ENCODE measurements at places on chromosomes 2 and 18.

- peak; percentile 11 for DNase-seq
These were observed 232.8 kb downstream of the DYM start for GRCh38 chr18:49227441-49228165.

DNA sequence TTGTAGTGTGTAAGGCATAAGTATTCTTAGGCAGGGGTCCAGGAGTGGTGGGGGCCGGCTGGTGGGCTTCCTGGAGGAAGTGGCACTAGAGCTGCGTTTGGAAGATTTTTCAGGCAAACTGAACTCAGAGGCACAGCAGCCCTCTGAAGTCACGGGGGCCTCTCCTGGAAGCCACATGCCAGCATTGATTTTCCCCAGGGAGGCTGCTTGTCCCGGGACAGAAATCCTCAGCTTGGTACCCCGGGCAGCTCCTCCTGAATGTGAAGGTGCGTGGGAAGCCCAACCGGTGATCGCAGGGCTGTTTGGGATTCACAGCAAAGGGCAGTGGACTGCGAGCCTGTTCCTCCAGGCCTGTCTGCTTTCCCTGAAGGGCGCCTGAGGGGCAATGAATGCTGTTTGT lies 1.6 kb upstream of the PDIA6 start:
- DNase-seq, result no peak

DNA sequence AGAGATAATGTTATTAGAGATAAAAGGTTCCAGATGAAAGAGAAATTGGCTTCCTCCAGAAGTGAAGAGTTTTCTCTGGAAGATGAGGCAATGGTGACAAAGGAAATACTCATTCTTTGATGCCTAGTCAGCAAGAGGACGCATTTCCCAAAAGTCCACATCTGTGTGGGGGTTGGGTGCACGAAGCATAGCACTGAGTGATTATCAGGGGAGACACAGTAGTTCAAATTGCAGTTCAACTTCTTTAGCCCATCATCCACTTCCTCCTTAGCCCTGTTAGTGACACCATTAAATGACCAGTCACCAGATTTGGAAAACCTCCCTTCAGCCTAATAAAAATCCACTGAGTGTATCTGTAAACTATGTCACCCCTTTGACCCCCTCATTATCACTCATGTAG lies 80.9 kb upstream of the PHLPP1 start:
- DNase-seq, result no peak

DNA sequence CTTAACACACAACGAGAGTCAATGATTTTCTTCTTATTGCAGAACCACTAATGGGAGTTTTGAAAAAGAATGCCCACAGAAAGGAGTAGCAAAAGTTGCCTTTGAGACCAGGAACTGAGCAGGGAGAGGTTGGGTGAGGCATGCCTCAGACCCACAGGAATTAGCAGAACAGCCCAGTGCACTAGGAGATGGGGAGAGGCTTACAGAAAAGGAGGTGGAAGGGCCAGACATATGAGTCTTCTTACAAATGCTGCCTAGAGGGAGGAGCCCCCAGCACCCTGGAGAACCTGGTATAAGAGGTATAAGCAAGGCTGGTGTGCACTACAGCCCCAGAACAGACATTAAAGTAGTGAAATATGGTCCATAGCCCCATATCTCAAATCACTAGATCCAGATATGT lies 162.0 kb downstream of the DTNA start:
- DNase-seq, result no peak

DNA sequence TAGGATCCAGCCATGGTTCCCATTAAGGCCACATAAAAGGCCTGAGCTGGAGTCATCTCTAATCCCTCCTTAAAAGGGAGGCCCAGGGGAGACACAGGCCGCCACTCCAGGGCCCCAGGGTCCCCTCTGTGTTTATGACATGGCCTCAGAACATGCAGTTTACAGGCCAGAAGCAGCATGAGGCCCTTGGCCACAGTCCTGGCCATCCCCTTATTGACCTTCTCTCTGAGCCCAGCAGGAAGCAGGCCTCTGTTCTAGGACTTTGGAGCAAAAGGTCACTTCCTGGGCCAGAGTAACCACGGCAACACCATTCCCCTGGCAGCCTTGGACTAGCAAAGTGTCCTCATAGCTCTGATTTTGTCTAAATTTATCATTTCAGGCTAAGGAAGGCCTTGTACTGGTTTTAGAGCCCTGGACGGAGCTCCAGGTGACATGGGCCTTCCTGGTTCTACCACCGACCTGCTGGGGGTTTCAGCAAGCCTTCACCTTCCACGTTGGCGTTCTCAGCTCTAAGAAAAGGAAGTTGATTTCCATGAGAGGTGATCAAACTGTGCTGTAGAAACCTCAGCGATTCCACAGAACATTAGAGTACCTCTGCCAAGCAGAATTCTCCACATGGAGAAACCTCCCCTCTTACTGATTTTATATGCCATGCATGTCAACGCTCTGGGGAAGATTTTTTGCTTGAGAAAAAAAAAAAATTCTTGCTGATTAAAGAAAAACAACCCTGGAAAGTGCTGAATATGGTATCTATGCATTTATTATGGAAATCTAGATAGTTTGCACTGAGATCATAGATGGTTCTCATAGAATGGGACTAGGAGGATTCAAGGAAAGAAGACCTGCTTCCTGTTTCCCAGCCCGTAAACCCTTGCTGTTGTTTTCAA lies 53.7 kb downstream of the HS1BP3 start:
- no peak for DNase-seq
